Right ventricle myocardium inferior (tissue), 1 donor: ENCODE measurements at places on chromosomes 16 and 17. TPM values are rescaled to one million over a fixed set of nuclear protein-coding genes. Genes with fewer than 3 reads are reported as not detected.

GRCh38 chr17:31444026-31444425 is 52.6 kb downstream of the RAB11FIP4 start:
- no peak for DNase-seq

DNA sequence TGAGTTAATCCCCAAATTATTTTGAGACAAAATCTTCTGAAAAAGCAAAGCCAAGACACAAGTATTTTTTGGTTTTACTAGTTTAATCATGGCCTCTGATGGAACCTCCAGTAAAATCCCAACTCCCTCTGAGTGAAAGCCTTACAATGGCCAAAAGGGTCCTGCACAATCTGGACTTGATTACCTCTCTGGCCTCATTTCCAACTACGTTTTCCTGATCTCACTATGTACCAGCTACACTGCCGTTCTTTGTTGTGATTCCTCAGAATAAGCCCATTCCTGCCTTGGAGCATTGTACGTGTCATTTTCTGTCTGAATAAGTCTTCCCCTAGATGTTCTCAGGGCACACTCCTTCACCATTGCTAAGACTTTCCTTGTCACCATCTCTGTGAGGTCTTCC is 37.3 kb downstream of the SPOP start:
- DNase-seq: no peak

DNA sequence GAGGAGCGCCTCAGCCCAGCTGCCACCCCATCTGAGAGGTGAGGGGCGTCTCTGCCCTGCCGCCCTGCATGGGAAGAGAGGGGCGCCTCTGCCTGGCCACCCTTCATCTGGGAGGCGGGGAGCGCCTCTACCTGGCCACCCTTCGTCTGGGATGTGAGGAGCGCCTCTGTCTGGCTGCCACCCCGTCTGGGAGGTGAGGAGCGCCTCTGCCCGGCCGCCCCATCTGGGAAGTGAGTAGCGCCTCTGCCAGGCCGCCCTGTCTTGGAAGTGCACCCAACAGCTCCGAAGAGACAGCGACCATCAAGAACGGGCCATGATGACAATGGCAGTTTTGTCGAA is 114.4 kb upstream of the CES5A start:
- DNase-seq: no peak

- no peak for DNase-seq
These were observed 89.0 kb downstream of the C17orf67 start for GRCh38 chr17:56744721-56745120.

- no peak for DNase-seq
These were observed 185.9 kb upstream of the MAF start for GRCh38 chr16:79786389-79786788.

DNA sequence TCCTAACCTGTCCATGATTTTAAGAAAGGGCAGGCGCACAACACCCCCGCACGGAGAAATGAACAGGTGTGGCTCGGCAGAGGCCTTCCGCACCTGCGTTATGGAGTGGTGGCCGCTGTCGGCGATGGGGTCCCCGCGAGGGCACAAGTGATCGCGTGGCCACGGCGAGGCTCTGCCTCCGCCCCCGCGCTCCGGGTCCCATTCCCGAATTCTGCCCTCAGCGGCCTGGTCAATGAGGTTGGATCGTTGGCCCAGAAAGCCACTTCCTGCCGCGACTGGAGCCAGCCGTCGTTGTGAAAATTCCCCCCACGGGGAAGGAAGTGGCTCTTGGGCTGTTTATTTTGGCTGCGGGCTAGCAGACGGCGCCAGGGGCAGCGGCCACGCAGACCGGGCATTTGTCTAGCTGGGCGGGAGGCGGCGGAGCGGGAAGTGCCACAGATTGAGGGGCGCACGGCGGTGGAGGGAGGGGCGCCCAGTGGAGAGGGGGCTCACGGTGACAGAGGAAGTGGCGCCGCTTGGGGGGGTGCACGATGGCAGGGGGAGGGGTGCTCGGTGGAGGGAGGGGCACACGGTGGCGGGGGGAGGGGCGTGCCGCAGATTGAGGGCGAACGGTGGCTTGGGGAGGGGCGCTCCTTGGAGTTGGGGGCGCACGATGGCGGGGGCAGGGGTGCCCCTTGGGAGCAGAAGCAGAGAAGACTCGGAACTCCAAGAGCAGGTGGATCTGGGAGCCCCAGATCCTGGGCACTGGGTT is 25.0 kb downstream of the MRC2 start:
- DNase-seq: peak; percentile 84

- DNase-seq: no peak
These were observed 47.8 kb downstream of the ERN1 start for GRCh38 chr17:64081802-64082799.

- DNase-seq: peak; percentile 88
These were observed at the start of gene EVPLL for GRCh38 chr17:18377437-18378204. TSS of gene EVPLL (plus strand) at chr17:18377778. CDS start at chr17:18380938, 3,160 bp downstream.

DNA sequence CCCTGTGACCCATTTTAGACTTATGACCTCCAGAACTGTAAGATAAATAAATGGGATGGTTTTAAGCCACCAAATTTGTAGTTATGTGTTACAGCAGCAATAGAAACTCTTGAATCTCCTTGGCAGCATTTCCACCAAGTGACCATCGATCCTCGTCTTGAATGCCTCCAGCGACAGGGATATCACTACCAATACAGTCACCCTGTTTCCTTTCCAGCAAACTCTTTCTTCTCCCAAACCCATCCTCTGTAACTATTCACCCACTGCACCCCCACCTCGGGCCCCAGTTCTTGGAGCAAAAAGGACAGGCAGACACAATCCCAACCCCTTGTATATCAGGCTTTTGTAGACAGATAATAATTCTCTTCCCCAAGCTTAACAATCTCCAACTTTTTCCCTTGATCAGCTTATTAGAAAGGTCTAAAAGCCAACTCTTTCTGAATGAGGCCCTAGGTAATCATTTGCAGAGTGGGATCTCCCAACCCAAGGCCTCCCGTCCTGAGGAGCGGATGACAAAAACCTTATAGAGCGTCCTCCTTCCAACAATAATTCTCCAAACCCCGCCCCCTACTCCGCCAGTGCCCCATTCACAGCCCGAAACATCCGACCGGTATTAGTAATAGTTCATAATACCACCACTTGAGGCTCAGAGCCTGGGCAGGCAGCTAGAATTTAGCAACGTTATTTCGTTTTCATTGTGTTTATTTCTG is 14.7 kb upstream of the PLLP start:
- DNase-seq: no peak

DNA sequence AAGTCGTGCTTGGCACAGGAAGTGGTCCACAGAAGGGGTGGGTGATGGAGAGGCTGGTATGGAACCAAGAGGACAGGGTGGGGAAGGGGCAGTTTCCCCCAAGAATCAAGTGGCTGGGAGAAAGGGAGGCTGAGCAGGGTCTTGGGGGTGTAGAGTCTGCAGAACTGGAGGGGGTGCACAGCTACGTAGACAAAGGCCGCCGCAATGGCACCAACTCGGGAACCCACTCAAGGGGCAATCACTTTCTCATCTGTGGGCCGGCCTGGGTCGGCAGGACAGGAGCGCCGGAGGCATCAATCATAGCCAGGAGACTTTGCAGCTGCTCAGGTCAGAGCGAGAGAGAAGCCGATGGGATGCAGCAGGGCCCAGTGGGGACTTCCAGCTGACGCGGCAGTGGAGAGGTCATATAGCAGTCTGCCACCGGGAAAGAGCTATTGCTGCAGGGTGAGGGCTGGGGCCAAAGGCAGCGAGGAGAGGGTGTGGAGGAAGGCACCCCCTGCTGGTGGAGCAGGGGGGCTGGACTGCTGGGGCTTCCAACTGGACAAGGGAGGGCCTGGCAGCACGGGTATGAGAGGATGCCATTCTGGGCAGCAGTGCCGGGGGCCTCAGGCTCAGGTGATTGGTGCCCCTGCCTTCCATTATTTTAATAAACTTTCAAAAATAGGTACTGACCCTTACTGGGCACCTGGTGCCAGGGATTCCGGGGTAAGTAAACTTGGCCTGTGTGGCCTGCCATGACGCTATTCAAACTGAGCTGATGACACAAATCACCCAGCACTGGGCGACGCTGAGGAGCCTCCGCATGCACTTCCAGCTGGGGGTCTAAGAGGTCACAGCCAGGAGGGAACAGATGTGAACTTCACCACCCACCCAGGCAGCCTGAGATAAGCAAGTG is 52.5 kb upstream of the MTSS2 start:
- no peak for DNase-seq

DNA sequence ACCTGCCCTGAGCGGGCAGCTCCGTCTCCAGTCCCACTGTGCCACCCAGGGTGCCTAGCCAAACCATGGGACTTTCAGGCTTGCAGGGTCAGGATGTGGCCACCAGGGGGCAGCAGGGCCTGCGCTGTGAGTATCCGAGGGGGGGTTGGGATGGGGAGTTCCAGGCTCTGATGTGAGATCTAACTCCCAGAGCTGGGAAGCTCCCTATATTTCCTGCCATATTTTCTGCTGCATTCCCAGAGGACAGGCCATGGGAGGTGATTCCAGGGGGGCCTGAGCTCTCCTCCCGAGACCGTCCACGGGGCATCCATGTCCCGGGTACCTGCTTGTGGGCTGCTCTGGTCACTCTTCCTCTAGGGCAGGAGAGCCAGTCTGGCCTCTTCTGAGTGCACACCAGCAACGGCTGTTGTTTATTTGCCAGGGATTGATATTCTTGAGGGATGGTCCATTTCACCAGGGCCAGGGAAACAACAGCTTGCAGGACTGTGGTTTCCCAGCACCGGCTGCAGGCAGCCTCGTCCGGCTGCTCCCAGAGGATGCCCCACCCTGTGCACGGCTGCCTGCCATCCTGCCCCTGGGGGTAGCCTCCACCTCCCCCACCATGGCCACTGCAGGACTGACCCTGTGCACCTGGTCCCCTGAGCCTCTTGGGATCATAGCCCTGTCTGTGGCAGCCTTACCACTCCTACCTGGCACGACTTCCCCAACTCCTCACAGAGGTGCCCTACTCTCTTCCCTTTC is 1.2 kb downstream of the GPR142 start:
- DNase-seq: peak; percentile 89

- no peak for DNase-seq
These were observed 6.4 kb downstream of the COQ7 start for GRCh38 chr16:19073863-19074262.

DNA sequence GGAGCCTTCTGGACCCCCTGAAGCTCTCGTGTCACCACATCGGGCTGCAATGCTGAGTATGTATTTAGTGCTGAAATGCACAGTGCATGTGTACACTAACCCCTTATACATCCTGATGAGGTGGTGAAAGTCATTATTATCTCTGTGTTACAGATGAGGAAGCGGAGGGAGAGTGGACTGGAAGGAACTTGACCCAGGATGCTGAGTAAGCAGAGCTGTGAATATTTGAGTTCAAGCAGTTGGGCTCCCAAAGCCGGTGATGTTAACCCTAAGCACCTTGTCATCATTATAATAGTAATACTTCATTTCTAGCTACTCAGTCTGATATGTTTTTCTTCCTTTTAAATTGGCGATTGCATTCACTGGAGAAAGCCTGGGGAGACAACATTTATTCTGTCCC is 25.9 kb upstream of the NKD1 start:
- DNase-seq: no peak

DNA sequence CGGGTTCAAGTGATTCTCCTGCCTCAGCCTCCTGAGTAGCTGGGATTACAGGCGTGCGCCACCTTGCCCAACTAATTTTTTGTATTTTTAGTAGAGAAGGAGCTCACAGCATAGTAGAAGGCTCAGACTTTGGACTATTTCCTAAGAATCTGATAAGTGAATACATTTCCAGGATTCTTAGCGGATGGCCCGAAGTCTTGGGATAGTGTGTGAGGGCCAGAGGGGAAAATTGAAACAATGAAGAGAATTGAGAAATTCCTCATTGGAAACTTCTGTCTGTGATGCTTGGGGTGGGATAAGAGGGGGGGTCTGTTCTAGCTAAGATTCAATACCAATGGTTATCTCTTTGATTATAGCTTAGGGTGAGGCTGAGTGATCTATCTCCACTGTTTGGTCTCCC is 183.3 kb downstream of the MSI2 start:
- DNase-seq: no peak

GRCh38 chr16:1199347-1200013 is 25.6 kb downstream of the TPSG1 start:
- DNase-seq: no peak

- no peak for DNase-seq
These were observed 126.9 kb downstream of the KIF2B start for GRCh38 chr17:53949473-53950090.

The EFTUD2 gene
- total RNA-seq: 68.1 TPM

The KRTAP4-3 gene
- total RNA-seq: not detected

The TBC1D3 gene
- not detected for total RNA-seq

The FBXW10B gene
- total RNA-seq: 0.84 TPM

The TNP2 gene
- not detected for total RNA-seq

The ZFHX3 gene
- total RNA-seq: 8.4 TPM

The KRTAP3-2 gene
- not detected for total RNA-seq

The SPATA22 gene
- total RNA-seq: 0.84 TPM

The TPSD1 gene
- 0.54 TPM for total RNA-seq

The KRTAP2-3 gene
- not detected for total RNA-seq

The TAT gene
- not detected for total RNA-seq
